Frontal cortex (tissue), 4 donors: ENCODE measurements at places on chromosomes 3 and 15. TPM values are rescaled to one million over a fixed set of nuclear protein-coding genes. Genes with fewer than 3 reads are reported as not detected.

Gene ZSCAN29
- 38.3 TPM for total RNA-seq

Gene ZPLD1
- total RNA-seq = not detected

Gene LYZL4
- not detected for total RNA-seq

Gene MNS1
- 1.2 TPM for total RNA-seq
